ENCODE measurements at places on chromosomes 3 and 15.

GRCh38 chr3:182111967-182112366, 400.2 kb downstream of the SOX2 start:
- DNase-seq = no peak

DNA sequence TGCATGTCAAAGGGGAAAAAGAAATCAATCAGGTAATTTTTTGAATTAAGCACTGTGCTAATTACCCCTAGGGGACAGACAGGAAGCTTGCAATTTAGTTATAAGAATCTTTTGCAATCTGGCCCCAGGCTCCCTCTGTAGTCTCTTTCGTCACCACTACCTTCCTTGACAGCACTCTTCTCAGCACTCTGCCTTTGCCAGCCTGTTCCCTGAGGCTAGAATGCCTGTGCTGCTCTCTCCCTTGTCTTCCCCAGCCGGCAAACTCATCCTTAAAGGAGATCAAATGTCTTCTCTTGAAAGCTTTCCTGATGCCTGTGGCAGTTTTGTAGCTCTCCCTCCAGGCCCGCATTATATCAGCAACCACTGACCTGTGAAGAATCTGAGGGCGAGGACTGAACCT, 32.4 kb upstream of the PRTG start:
- DNase-seq = no peak

- DNase-seq = no peak
Measured at GRCh38 chr3:71821116-71821515, 36.2 kb upstream of the PROK2 start.

DNA sequence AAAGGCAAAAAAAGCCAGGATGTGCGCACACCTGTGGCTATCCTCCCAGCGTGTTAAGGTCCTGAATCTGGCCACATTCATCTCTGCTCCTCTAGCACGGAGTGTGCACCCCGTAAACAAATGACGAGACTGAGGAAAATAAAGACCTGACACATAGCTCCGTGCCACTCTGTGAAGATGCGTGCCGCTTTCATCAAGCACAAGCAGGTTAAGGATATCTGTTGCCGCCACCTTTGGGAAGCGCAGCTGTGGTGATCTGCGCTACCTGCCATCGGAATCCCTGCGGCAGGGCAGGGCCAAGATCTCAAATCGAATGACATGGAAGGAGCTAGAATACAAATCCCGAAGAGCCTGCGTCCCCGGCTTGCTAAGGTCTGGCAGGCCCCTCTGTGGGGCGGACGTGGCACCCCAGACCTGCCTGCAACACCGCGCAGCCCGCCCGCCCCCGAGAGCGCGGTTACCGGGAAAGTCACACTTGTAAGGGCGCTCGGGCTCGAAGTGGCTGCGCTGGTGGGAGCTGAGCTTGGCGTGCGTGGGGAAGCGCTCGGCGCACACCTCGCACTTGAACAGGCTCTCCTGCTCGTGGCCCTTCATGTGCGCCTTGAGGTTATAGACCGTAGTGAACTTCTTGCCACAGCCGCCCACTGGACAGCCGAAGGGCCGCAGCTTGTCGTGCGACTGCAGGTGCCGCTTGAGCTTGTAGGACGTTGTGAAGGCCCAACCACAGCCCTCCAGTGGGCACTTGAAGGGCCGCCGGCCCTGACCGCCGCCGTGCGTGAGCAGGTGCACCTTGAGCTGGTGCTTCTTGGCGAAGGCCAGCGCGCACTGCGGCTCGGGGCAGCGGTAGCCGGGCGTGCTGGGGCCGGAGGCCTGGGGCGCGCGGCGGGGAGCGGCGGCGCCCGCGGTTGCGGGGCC, 936 bp downstream of the ZXDC start:
- no peak for DNase-seq

- no peak for DNase-seq
Measured at GRCh38 chr3:50574444-50574831, 5.1 kb downstream of the HEMK1 start.

DNA sequence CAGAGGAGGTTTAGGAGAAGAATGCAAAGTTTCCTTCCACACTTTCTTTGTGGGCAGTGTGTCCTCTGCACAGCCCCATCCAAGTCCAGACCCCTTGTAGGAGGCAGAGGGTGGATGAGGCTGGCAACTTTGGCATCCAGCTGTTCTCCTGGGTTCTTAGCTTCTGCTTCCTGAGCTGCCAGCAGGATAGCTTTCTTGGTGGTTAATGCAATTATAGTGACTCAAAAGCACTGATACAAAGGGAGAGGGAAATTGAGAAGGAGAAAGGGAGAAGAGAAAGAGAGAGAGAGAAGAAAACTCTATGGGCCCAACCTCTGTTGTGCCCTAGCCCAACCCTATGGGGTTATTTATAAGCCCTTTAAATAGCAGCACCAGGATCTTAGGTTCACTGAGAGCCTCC, 4.5 kb upstream of the TNFAIP8L3 start:
- DNase-seq = no peak

DNA sequence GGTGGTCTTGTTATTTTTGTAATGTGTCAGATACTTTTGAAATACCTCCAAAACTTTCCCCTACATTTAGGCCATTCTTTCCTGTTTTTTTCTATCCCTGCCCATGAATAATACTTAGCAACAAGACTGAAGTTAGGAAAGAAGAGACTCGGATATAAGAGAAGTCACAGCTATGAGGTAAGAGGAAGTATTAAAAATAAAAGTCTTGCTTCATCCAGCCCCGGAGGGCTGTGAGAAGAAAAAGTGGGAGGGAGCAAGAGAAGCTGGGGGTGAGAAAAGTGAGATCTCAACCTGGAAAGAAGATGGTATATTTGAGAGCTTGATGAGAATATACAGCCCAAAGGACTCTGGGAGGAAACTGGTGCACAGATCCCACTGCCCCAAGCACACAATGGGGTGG, 213.5 kb upstream of the CDIN1 start:
- no peak for DNase-seq

DNA sequence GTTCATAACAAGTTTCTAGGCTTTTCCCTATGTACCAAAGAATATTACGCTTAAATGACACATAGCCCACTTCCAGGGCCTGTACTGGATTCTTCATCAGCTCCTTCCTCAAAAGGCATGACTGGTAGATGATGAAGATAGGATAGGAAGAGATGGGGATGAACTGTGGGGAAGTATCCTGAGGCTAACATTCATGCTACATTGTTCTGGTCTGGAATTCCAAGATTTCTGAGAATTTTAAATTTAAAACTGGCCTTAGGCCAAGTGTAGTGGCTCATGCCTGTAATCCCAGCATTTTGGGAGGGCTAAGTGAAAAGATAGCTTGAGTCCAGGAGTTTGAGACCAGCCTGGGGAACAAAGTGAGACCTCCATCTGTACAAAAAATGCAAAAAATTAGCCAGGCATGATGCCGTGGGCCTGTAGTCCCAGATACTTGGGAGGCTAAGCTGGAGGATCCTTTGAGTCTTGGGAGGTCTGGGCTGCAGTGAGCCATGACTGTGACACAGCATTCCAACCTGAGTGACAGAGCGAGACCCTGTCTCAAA, 160.1 kb upstream of the PLAAT1 start:
- DNase-seq = no peak

- DNase-seq = peak; percentile 85
Measured at GRCh38 chr3:184359610-184360009, 1.8 kb downstream of the CLCN2 start.

GRCh38 chr3:30401971-30402370, 204.4 kb upstream of the TGFBR2 start:
- no peak for DNase-seq

GRCh38 chr15:89761009-89761831, 10.2 kb upstream of the MESP1 start:
- DNase-seq = no peak

GRCh38 chr3:115563984-115564383, 59.3 kb upstream of the GAP43 start:
- DNase-seq = no peak

GRCh38 chr3:111324151-111324550, 217.8 kb upstream of the CD96 start:
- no peak for DNase-seq

- no peak for DNase-seq
Measured at GRCh38 chr15:66085128-66085527, 168.4 kb downstream of the MEGF11 start.

GRCh38 chr3:2904054-2904453, 206.1 kb downstream of the IL5RA start:
- no peak for DNase-seq

DNA sequence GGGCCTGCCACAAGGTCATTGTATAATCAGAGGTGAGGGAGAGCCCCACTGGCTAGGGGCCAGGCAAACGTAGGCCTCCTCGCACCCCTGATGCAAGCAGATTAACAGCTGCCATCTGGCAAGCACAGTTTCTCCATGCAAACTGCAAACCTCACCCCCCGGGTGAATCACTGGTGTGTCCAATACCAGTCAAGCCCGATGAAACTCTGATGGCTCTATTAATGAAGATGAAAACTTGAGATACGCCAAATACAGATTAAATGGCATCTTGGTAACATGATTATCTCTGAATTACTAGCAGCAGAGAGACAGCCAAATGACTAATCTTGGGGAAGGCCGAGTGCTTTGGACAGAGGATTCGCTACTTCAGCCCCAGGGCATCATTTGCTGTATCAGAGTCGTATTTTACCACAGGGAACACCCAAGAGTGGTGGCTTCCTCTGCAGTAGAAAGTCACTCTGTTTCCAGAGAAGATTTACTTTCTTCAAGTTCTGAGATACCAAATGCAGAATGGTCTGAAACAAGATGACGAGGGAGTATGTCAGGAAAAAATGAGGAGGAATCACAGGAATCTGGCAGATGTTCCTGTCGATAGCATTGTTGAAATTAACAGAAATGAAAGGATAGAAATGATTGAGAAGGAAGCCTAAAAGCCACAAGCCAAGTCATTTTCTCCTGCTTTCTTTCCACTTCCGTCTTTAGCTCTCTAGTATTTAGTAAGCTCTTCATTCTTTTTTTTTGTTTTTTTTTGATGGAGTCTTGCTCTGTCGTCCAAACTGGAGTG, 96.2 kb upstream of the NR2F2 start:
- DNase-seq = no peak

- DNase-seq = no peak
Measured at GRCh38 chr15:40878785-40879184, 4.8 kb upstream of the RHOV start.

- no peak for DNase-seq
Measured at GRCh38 chr3:54326951-54327350, 204.6 kb downstream of the CACNA2D3 start.

- DNase-seq = no peak
Measured at GRCh38 chr3:108736821-108737220, 20.4 kb downstream of the RETNLB start.

DNA sequence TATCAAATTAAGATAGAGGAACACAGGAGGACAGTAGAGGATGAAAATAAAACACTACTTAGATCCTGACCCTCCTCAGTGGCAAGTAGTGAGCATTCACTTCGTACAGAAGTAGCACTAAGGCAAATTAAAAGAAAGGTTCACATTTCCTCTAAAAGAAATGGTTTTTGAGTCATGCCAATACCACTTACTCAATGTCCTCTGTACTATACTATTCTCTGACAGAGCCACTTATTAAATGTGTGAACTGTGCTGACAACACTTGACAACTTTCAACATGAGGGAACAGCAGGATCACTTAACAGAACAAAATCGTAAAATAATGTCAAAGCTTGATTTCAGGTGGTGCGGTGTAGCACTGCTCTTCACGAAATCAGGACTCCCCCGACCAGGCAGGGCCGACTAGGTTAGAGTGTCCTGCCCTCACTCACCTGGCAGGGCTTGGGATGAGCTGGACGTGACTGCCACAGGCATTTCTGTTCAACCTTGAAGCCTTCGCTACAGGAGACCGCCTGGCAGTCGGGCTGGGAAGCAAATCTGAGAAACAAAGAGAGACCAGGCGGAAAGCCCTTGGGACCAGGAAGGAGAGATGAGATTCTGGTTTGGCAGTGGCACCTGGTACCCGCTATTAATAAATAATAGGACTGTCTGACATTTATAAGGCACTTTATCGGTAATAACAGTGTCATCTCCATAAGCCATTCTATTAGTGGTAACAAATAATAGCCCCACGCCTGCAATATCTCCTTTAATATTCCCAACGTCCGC, 611 bp upstream of the SLC27A2 start:
- no peak for DNase-seq
